ENCODE measurements at places on chromosomes 11 and 22.

GRCh38 chr11:125154378-125155099 lies 10.0 kb upstream of the PKNOX2 start:
- no peak for DNase-seq

DNA sequence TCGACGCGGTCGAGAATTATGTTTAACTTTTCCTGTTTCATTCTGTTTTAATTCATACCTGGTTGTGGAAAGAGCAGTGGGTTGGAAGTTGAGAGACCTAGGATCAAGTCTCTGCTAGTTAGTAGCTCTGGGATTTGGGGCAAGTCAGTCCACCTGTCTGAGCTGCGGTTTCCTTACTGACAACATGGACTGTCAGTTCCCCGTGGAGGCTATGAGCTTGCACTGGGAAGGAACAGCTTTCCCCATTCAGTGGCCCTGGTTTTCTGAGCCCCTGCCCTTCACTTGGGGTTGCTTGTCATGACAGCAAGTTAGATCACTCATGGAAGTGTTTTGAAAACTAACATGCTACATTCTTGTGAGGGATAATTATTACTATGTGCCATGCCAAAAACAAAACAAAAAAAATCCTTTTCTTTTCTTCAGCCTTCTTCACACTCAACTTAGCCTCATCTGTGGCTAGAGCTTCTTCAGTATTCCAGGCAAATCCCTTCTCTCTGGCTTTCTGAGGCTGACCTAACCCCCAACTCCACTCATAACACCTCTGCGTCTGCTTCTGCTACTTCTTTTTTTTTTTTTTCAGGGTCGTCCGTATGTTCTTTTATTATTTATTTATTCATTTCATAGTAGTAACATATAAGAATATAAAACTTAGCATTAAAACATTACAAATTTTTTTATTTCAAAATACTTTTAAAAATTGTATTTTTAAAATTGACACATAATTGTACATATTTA lies 43.0 kb upstream of the ZBED5 start:
- no peak for DNase-seq

DNA sequence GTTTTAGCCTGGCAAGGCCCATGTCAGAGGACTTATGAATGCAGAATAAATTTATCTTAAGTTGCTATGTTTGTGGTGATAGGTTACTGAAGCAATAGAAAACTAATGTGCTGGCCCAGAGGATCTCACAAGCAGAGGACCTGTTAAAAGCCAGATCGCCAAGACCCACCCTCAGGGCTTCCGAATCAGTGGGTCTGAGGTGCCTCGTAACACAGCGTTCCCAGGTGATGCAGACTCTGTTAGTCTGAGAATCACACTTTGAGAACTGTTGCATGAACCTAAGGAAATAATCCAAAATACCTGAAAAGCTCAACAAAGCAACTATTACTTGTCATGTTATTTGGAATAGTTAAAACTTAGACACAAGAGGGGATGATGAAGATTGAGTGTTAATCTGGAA lies 6.7 kb upstream of the SCARF2 start:
- DNase-seq = no peak

DNA sequence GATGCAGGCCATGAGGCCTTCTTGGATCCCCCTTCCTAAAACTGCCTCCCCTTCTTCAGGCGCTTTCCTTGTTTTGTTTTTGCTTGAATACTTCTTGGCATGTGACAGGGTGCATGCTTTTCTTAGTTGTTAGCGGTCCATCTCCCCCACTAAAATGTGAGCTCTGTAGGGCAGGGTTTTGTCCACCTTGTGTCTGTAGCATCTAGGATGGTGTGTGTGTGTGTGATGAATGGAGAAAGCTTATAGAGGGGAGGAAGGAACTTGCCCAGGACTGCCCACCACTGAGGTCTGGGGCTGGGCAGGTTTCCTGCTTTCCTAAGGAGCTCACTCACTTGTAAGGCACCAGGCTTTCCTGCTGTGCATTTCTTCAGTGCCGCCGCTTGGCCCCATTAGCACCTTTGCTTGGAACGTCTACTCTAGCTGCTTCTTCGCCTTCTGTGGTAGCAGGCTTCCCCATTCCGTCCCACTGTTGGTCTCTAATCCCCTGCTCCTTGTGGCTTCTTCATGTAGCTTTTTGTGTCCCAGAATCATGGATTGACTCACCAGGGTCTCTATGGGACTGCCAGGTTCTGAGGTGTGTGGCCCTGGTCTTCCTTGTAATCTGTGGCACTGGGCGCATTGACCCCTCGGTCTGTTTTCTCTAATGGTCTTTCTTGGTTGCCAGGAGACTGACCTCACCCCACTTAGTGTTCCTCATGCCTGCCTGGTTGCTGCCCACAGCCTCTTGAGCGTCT lies 3.3 kb downstream of the DGCR8 start:
- no peak for DNase-seq

DNA sequence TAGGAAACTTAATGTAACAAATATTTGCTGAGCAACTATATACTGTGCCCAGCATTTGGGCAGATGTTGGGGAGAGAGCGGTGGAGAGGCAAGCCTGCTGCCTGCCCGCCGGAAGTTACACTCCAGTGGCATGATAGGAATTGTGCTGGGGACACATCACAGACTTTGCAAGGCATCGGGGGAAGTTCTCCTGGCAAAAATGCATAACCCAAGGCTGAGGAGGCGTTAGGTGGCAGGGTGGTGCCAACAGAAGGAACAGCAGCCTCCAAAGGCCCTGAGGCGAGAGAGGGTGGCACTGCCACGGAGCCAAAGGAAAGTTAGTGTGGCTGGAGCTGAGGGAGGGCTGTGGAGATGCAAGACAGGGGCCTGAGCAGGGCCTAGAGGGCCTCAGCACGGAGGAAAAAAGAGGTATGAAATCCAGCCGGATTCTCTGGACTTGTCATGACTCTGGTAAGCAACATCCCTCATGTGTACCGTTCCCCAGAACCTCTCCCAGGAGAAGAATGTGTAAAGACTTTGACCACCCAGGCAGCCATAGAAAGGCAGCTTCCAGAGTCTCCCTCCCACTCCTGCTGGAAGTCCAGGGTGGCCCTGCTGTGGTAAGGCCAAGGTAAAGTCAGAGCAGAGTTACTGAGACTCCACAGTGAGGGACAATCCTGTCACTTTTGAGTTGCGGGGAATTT lies 76.1 kb upstream of the RAB1B start:
- DNase-seq = no peak

Measured in kidney glomerular epithelial cell (primary cell).